ENCODE measurements at places on chromosomes 12 and 14. TPM values are rescaled to one million over a fixed set of nuclear protein-coding genes. Genes with fewer than 3 reads are reported as not detected.

The CACNA1C gene
- total RNA-seq = 0.28 TPM

The ISM2 gene
- total RNA-seq = 0.15 TPM

The STON2 gene
- 0.29 TPM for total RNA-seq

The MIPOL1 gene
- not detected for total RNA-seq

The IL23A gene
- total RNA-seq = 17.3 TPM

The KCNK13 gene
- 0.08 TPM for total RNA-seq

The KCNA1 gene
- not detected for total RNA-seq

The KLRG1 gene
- 13.5 TPM for total RNA-seq

The WNT5B gene
- total RNA-seq = 0.10 TPM

The KRT78 gene
- total RNA-seq = not detected

The SRRM4 gene
- total RNA-seq = not detected

The MUCL1 gene
- not detected for total RNA-seq

The BATF gene
- total RNA-seq = 32.7 TPM

The OR6C70 gene
- total RNA-seq = not detected

The IL26 gene
- not detected for total RNA-seq

The KLRC1 gene
- not detected for total RNA-seq

The WSB2 gene
- 44.6 TPM for total RNA-seq

The ITGB7 gene
- total RNA-seq = 487 TPM

The FMNL3 gene
- 38.0 TPM for total RNA-seq

The RAPGEF3 gene
- 0.15 TPM for total RNA-seq

The GLI1 gene
- total RNA-seq = 0.88 TPM

The NEUROD4 gene
- total RNA-seq = not detected

The ARPC3 gene
- 400 TPM for total RNA-seq

The STAC3 gene
- 4.7 TPM for total RNA-seq

The SLC7A8 gene
- total RNA-seq = 0.40 TPM

The PRKD1 gene
- total RNA-seq = not detected

The SIX6 gene
- not detected for total RNA-seq

The ARMH4 gene
- 0.18 TPM for total RNA-seq

The PTPRO gene
- total RNA-seq = 18.4 TPM

The GPR137C gene
- total RNA-seq = 0.45 TPM
